ENCODE measurements at places on chromosomes 2 and 18.

DNA sequence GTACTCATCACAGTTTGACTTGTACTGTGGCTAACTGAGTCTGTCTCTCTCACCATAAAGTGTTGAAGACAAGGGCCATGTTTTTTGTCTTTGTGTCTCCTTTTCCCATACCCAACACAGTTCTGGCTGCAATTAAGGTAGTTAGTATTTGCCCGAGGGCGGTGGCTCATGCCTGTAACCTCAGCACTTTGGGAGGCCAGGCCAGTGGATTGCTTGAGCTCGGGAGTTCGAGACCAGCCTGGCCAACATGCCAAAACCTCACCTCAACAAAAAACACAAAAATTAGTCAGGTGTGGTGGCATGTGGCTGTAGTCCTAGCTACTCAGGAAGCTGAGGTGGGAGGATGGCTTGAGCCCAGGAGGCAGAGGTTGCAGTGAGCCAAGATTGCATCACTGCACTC lies 6.9 kb upstream of the KIF3C start:
- no peak for DNase-seq

- no peak for DNase-seq
These were observed 52.2 kb upstream of the B3GNT2 start for GRCh38 chr2:62143696-62144095.

DNA sequence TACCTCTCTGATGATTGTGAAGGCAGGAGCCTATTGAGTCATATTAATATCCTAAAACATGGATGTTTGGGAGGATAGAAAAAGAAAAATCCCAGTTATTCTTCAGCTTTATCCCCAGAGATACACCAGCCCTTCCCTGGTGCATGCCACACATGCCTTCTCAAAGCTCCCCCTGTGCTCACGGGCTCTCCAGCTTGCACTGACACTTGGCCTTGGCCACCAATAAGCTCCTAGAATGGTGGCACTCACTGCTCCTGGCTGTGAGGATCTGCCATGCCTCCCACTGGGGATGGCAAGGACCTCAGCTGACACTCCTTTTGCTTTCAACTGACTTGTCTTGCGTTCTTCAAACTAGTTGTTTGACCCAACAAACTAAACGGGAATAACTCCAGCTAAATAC lies 15.9 kb downstream of the SLC14A1 start:
- no peak for DNase-seq

DNA sequence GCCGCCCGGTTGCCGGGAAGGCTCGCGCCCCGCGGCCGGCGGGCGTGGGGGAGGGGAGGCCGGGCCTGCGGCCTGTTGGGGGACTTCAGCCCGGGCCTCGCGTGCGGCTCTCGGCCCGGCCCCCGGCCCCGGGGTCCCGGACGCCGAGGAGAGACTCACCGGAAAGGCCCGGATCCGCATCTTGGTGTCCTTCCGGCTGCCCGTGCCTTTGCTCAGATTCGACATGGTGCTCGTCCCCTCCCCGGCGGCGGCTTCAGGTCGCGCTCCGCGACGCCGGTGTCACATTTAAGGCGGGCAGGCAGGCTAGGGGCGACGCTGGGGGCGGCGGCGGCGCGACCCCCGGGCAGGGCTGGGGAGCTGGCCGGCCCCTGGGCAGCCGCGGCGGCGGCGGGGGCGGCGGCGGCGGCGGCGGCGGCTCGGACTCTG lies 365 bp downstream of the CUL3 start:
- DNase-seq = no peak

DNA sequence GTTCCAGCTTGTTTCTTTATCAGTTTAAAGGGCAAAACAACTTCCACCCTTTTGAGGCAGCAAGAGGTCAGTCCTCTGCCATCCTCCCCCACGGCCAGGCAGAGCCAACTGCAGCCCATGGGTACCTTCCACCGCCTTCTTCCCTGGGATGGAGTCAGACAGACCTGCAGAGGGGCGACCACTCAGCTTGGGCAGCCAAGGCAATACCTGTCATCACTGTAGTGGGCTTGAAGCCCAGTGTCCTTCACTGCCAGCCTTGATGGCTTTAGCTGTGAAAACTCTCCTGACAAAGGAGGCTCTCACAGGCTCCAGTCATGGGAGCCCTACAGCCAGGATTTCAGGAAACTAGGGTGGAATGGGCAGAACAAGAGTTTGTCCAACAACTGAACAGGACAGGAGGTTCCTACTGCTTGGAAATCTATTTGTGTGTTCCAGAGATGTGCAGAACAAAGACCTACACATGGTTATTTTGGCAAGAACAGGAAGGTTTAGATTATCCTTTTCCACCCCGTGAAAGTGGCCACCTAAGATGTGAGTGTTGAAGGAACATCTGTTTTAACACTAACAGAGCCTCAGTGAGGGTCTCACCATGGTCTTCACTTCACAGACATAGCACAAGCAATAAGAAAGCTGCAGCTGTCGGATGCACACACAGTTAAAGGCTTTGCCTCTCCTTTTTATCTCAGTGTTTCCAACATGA lies 93.9 kb upstream of the RMDN2 start:
- no peak for DNase-seq

DNA sequence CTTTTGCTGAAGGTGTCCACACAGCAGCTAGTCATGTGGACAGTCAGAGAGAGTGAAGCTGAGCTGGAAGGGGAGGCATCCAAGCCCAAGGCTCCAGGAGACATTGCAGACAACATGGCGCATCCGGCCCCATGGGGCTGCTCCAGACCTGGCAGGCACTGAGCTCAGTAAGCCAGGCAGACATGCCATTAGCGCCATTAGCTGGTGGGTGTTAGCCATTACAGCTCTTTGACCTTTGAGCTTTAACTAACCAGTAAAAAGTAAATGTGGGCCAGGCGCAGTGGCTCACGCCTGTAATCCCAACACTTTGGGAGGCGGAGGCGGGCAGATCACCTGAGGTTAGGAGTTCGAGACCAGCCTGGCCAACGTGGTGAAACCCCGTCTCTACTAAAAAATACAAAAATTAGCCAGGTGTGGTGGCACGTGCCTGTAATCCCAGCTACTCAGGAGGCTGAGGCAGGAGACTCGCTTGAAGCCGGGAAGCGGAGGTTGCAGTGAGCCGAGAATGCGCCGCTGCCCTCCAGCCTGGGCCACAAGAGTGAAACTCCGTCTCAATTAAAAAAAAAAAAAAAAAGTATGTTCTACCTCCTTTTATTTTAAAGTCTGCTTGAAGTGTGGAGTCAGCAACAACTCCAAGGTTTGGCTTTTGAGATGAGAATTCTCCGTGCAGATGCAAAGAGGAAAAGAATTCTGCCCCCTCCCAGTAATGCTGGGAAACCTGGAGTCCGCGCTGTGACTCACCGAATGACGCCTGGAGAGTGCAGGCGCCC lies 69.4 kb downstream of the TWSG1 start:
- DNase-seq = no peak

GRCh38 chr2:7956126-7956689 lies 725.6 kb upstream of the ID2 start:
- DNase-seq = no peak

DNA sequence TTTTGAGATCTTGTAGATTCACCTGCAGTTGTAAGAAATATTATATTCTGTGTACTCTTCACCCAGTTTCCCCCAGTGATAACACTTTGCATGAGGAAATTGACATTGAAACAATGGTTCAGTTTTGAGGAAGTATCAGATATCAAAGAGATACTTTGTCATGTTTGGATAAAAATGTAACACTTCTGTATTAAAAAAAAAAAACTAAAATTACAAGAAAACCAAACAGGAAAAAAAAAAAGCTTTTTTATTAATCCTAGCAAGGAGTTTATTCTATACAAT lies 204.0 kb downstream of the ARL4C start:
- DNase-seq = no peak

- DNase-seq = no peak
These were observed 4.4 kb downstream of the TIA1 start for GRCh38 chr2:70243806-70244584.

DNA sequence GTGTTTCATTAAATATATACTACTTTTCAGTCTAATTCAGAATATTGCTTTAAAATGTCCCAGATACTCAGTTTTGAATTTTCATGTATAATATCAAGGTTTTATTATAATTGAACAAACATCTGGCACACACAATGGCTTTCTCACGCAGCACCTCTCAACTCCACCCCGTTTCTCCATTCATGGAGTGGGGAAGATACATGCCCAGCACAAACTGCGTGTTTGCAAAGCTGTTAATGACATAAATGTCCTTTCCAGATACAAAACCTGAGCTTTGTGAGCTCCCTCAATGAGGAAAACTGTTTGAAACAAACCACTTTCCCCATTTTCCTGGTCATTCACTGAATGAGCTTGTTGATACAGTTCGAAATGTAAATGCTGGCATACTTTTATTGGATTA lies 150.3 kb upstream of the RASGRP3 start:
- no peak for DNase-seq

DNA sequence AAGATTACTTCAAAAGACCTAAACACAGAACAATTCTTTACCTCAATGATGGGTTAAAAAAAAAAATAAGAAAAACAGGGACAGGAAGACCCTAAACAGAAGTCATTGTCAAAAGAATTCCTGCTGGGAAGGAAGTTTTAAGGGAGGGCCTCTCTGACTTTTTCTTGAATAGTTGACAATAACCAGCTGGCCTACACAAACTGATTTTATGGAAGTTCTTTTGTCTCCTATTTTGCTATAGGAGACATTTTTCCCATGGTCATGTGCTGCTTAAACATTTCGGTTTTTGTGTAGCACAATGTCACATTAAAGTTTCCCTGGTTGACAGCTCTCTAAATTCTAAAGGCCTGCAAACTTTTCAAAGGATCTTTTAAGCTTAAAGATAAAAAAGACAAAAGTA lies 55.3 kb downstream of the RFTN2 start:
- DNase-seq = no peak

DNA sequence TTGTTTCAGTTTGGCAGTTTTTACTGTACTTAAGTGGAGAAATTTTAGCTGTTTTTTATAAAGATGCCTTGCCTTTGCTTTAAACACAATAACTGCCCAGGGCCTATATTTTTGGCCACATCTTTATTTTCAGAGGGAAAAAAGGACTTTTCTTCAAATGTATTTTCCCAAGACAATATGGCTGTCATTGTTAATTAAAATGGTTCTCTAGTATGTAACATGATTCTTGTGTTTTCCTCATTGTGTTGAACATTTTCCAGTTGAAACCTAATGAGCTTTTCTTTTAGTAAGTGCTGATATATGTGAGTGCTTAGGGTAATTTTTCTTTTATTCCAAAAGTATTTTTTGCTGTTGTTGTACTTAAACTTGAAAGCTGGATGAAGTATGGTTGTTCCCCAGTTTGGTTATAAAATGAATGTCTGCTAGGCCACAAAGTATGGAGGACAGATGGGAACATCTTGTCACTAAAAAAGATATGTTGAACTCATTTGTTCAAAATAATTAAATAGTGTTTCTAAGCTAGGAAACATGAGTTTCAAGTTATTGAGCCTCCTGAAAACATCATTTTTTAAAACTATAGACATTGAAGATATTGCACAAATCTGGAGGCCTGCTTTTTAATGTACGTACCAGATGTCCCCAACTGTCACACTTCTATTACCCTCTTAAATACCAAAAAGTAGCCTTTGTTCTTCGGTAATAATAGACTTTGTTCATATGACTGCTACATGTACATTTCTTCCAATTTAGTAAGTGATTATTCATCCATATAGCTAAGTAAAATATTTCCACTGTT lies 147.5 kb upstream of the DAPL1 start:
- DNase-seq = no peak

DNA sequence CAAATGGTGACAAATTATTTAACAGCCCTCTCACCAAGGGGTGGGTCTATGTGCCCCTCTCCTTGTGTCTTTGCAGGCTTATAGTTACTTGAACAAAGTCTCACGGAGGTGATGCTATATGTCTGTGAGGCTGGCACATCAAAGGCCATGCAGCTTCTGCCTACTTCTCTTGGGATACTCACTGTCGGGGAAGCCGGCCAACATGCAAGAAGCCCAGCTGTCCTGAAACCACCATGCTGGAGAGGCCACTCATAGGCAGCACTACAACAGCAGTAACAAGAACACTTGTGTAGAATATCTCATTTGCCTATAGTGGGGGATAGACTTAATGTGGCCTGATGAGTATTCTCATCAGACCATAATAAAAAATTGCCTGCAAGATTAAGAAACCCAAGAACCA lies 233.7 kb upstream of the NCKAP5 start:
- no peak for DNase-seq

DNA sequence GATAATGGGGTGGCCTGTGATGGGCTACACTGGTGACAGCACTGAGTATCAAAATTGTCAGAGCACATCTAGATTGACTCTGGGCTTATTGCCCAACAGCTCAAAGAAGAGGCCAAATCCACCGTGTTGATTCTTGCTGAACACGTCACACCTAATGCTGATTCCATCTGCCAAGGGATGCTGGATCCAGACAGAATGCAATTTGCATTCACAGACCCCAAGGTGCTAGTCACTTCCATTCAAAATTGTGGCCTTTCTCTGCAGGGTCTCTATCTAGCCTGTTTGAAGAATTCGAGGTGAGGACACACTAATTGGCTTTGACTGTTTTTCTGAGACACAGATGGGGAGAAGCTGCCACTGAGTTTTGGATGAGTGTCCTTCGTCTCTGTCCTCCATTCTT lies 13.5 kb upstream of the GPR39 start:
- DNase-seq = no peak

DNA sequence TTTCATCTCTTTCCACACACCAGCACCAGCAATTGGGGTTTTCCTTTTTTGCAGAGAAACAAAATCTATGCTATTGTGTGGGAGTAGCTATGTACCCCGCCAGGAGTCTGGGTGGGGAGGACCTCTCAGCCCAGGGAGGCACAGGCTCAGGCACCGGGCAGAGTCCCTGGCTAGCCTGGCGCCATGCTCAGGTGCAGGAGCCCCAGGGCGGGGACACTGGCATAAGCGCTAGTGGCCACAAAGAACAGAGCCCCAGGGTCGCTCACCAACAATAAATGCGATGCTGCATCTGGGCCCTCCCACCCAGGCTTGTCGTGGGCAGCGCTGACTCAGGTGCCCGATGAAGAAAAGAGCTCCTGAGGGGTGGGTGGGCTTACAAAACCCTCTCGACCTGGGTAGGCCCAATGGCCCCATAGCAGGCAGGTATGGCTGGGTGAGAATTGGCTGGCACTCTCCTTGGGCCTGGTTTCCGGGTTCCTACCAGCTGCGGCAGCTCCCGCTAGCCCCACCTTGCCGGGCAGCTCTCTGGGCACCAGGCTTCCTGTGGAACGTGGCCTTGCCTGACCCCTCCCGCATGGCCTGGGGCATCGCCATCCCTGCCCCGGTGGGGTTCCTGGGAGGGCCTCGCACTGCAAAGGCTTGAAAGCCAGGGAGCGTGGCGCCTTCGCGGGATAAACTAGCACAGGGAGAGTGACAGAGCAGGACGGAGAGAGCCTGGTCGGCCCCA lies 31.8 kb upstream of the COL6A3 start:
- no peak for DNase-seq

DNA sequence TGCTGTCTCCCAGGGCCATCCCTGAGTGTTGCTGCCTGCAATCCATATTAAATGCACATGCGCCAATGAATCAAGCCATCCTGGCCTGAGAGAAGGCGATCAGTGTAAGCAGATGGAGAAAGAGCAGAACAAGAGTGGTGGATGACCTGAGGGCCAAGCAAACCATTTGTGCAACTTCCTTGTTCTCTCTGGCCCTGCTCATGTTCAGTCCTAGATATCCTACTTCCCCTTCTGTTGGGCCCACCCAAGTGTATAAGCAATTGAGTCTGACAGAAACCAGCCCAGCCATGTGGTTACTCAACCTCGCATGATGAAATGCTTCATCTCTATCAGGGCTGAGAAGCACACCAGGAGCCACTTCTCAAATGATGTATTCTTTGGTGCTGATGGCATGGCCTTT lies 383.1 kb upstream of the ID2 start:
- DNase-seq = no peak
